ENCODE measurements at places on chromosomes 7 and 10. TPM values are rescaled to one million over a fixed set of nuclear protein-coding genes. Genes with fewer than 3 reads are reported as not detected.

DNA sequence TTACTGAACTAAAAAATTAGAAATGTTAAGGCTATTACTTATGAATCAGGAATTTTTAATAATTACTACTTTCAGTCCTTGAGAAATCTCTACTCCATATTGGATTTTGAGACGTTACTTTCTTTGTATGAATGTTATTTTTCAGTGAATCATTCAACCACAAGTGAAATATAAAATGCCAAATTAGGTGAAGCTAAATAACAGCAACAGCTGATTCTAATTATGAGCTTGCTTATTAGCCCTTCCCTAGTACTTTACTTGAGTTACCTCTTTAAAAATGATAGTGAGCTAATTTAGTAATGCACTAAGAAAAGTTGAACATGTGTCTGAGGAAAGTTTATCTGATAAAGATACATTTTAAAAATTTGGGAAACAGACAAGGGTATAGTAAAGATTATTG lies 51.4 kb downstream of the PCGF5 start:
- DNase-seq, result no peak
- H3K27ac ChIP-seq, result no peak overlapping the region
- no peaks in the 10 kb centered on the region for H3K36me3 ChIP-seq
- H3K4me1 ChIP-seq, result no peaks in the 10 kb centered on the region

- no peak for DNase-seq
- no peaks in the 10 kb centered on the region for H3K4me1 ChIP-seq
- H3K36me3 ChIP-seq, result no peaks in the 10 kb centered on the region
- H3K27ac ChIP-seq, result no peak overlapping the region
Observed at GRCh38 chr10:504121-504611, 185.3 kb downstream of the DIP2C start.

- no peaks in the 10 kb centered on the region for H3K27me3 ChIP-seq
- no peaks in the 10 kb centered on the region for H3K36me3 ChIP-seq
- H3K4me3 ChIP-seq, result no peak overlapping the region
- 0 out of 2 replicates have a peak, but pooled peaks cover under 1% of the 10 kb centered on the region for H3K4me1 ChIP-seq
- H3K27ac ChIP-seq, result no peak overlapping the region
Observed at GRCh38 chr7:7702826-7703225, 15.6 kb downstream of the RPA3 start.

MALSU1 gene
- 105 TPM for total RNA-seq

GRCh38 chr7:106562711-106563366 lies 98.1 kb downstream of the CCDC71L start:
- H3K4me3 ChIP-seq, result no peak overlapping the region
- no peaks in the 10 kb centered on the region for H3K4me1 ChIP-seq
- H3K27me3 ChIP-seq, result no peaks in the 10 kb centered on the region
- no peak overlapping the region for H3K27ac ChIP-seq

DNA sequence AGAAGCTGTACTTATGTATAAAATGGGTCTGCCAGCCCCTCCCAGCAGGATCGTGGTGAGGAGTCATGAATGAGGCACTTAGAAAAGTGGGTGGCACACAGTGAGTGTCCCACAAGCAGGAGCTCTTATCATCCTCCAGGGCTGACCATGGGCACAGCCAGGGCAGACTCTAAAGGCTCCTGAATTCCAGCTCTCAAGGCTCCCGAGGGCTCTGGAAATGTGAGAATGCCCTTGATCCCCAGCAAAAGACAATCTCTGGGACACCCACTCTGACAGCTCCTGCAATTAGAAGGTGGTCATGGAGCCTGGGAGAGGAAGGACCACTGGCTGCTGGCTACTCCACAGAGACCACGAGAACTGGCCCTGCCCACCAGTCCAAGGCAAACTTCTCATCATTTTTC lies 1.6 kb downstream of the VSTM4 start:
- no peaks in the 10 kb centered on the region for H3K4me1 ChIP-seq
- H3K27me3 ChIP-seq, result peaks cover 24% of the 10 kb centered on the region
- no peak overlapping the region for H3K4me3 ChIP-seq
- H3K27ac ChIP-seq, result no peak overlapping the region

SPDYE6 gene
- total RNA-seq, result not detected

DOCK4 gene
- 2.2 TPM for total RNA-seq

GRCh38 chr10:78516756-78517155 lies 483.1 kb downstream of the RPS24 start:
- no peak for DNase-seq
- H3K36me3 ChIP-seq, result no peaks in the 10 kb centered on the region
- no peaks in the 10 kb centered on the region for H3K27me3 ChIP-seq
- H3K4me3 ChIP-seq, result no peak overlapping the region
- no peaks in the 10 kb centered on the region for H3K4me1 ChIP-seq

- no peaks in the 10 kb centered on the region for H3K4me1 ChIP-seq
- H3K4me3 ChIP-seq, result no peak overlapping the region
- no peak overlapping the region for H3K27ac ChIP-seq
- H3K27me3 ChIP-seq, result no peaks in the 10 kb centered on the region
Observed at GRCh38 chr10:21463436-21463835, 62.0 kb downstream of the SKIDA1 start.

HGF gene
- total RNA-seq, result 0.15 TPM

DNA sequence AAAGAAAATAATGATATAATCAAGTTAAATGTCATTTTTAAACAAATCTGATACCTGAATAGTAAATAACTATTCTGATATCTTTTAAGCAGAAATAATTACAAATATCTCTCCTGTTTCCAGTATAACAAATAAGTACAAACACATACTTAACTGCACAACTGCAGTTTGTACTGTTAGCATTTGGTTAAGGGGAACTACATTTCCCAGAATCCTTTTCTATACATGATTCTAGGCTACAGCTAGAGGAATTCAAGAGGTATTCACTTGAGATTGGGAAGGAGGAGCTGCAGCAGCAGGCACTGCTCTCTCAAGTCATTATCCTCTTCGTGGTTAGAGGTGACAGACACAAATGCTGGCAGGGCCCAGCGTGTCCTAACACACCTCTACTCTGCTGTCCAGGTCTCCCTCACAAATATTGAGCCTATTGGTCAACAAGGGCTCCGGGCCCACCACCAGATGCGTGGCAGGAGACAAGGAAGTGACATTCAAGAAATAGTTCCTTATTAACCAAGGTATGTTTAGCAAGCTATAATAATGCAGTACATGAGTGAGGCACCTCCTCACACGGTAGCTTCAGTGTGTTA lies 255.1 kb upstream of the MKLN1 start:
- H3K4me1 ChIP-seq, result peaks cover 14% of the 10 kb centered on the region
- H3K27me3 ChIP-seq, result no peaks in the 10 kb centered on the region
- H3K36me3 ChIP-seq, result no peaks in the 10 kb centered on the region
- no peak for DNase-seq

- H3K27ac ChIP-seq, result no peak overlapping the region
- no peaks in the 10 kb centered on the region for H3K36me3 ChIP-seq
- DNase-seq, result no peak
Observed at GRCh38 chr10:60309371-60309770, 80.3 kb downstream of the ANK3 start.
